ENCODE measurements at places on chromosomes 1 and 21.

- DNase-seq: no peak
These were observed 22.4 kb downstream of the LY9 start for GRCh38 chr1:160818207-160818937.

- DNase-seq: no peak
These were observed 561.1 kb downstream of the NPHP4 start for GRCh38 chr1:5430911-5431697.

- DNase-seq: no peak
These were observed 10.5 kb upstream of the SLAMF1 start for GRCh38 chr1:160657250-160657781.

DNA sequence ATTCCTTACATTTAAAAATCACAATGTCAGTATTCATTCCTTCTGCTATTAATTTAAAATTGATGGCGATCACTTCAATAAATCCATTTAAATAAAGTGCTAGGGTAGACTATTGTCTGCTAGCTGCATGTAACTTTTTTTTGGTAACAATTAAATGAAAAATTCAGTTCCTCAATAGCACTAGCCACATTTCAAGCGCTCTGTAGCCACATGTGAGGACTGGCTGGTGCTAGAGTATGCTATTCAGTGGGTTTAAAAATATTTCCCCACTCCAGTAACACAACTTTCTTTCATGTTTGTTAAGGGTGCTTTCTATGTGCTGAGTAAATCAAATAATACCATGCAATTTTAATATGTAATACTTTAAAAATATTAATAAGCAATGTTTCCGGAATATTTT lies 108.2 kb downstream of the LTN1 start:
- DNase-seq: no peak

GRCh38 chr1:231467986-231468385 lies 45.9 kb upstream of the EGLN1 start:
- no peak for DNase-seq

DNA sequence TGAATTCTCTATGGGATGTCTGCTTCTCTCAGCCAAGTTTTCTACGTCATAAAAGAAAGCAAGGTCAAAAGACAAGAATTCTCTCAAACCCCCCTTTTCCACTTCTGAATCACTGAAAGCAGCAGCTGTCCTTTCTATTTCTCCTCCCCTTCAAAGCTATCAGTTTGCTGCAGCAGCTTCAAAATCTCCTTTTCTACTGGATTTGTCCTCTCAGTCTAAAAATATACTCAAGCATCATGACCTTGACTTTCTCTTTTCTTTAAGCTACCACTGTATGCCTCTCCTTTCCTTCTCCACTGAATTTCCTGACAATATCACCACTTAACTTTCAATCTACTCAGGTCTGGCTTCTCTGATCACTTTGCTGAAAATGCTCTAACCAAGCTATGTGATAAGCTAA lies 1.9 kb downstream of the WDR64 start:
- DNase-seq: no peak

DNA sequence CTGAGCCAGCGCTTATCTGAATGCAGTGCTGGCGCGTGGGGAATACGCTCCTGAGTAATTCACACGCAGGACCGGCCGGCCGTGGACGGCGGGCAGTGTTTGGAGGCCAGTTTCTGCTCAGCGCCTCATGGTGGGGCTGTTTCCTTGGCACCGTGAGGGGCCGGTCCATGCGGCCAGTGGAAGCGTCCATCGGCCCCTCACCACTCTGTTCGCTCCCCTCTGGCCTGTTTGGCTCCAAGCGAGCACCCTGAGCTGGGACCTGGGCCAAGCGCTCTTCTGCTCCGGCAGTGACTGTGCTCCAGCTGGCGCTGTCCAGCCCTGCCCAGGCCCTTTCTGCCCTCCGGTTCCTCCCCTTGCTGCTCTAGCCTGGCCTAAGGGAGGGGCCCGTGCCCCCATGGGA lies 16.3 kb upstream of the PLCH2 start:
- no peak for DNase-seq

- DNase-seq: no peak
These were observed 120.3 kb upstream of the BARHL2 start for GRCh38 chr1:90837420-90837819.
